ENCODE measurements at places on chromosomes 2 and 18.

GRCh38 chr2:168734199-168734760 lies 68.2 kb upstream of the NOSTRIN start:
- no peak for DNase-seq

- no peak for DNase-seq
Measured at GRCh38 chr2:29420464-29420863, 305.2 kb downstream of the CLIP4 start.

- peak; percentile 94 for DNase-seq
Measured at GRCh38 chr2:217932803-217933616, 69.8 kb downstream of the TNS1 start.

DNA sequence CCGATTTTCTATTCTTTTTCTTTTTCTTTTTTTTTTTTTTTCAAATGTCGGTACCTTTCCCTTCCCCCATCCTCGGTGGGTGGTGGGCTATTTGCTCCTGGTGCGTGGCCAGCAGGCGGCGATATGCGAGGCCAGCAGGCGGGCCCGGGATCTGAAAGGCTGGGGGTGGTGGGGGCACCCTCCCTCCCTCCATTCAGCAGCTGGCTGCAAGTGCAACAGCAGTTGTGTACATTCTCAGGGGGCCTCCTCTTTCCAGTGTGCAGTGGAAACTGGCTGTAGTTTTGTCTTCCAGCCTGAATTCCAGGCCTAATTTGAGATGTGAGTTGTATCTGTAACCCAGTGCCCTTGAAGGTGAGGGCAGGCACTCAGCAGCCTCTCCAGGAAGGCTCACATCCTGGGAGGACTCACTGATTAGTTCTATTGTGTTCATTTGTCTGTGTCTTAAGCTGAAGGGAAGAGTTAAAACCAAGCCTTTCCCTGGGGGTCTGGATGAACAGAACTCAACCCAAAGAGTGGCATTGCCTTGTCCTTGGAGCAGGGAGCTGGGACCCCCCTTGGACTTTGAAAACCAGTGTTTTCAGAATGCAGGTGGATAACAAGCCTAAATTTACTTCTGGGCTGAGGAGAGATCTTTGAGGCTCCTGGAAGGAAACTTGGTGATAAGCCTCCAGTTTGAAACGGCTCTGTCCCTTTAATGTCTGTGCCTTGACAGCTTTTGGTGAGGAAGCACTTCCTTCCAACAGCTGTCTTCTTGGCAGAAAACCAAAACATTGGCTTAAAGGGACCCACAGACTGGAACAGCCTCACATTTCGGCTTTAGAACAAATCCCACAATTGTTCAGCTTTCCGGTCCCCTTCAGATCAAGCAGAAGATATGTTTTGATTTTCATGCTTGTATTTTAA lies 3.3 kb downstream of the MYCN start:
- DNase-seq, result peak; percentile 100

- DNase-seq, result no peak
Measured at GRCh38 chr2:179338681-179339080, 74.0 kb upstream of the SESTD1 start.

- DNase-seq, result no peak
Measured at GRCh38 chr2:219857751-219858150, 230.3 kb downstream of the SLC4A3 start.

- no peak for DNase-seq
Measured at GRCh38 chr2:183926433-183926832, 671.9 kb upstream of the ZNF804A start.

DNA sequence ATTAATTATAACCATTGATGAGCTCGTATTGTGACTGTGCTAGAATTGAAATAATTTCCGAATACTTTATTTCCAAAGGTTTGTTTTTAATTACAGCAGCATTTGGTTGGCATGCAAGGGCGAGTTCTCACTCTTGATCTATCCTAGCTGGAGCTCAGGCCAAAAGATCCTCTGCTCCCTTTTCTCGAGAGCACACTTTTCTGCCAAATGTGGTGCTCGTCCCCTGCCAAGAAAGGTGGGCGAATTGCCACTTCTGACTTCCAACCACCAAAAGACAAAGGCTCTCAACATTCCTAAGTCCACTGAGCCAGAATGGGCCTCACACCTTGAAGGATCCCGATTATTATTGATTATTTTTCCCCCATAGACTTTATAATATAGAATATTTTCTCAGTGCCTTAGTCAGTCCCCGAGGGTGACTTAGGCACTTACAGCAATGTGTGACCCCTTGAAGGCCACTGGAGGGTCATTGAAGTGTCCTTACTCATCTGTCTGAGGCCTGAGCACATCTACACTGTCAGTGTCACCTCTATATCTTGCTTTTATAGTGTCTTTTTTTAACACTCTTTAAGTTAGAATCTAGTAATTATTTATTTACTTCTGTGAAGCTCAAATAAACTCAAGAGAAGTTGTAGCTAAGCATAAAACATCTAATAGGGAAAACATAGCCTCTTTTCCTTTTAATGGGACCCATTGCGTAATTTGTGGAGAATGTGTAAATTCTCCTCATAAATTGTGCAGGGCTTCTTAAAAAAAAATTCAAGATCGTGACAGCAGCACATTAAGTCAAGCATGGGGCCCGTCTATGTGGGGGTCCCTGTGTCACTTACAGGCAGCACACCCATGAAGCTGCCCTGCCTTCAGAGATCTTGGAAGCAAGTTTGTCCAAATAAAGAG lies 98.3 kb downstream of the MEIS1 start:
- no peak for DNase-seq

DNA sequence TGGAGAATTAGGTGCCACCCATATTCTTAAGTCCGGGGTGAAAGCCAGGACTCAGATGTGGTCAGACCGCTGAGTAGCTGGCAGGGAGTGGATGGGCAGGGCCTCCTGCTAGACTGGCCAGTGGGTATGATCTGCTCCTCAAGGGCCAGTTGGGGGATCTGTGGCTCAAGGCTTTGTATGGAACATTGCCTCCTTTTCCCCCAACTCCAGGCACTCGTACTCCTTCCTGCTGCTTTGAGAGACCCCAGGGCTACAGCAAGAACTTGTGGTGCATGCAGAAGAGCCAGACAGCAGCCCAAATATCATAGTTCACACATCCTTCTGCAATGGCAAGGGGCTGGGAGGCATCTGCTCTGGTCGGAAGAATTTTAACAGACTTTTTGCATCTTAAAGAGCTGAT lies 61.7 kb downstream of the PDCL3 start:
- DNase-seq, result no peak

- no peak for DNase-seq
Measured at GRCh38 chr18:29326214-29326613, 1149.3 kb upstream of the CDH2 start.

DNA sequence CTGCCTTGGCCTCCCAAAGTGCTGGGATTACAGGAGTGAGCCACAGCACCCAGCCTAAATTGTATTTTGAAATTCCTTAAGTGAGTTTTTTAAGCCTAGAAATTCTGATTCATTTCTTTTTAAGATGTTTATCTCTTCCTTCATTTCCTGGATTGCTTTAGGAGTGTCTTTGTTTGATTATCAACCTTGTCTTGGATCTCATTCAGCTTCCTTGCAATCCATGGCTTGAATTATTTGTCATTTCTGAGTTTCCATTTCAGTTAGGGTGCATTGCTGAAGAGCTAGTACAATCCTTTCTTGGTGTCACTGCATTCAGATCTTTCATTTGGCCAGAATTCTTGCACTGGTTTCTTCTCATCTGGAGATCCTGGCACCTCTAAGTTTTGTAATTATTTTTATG lies 606.4 kb upstream of the ZNF804A start:
- no peak for DNase-seq

DNA sequence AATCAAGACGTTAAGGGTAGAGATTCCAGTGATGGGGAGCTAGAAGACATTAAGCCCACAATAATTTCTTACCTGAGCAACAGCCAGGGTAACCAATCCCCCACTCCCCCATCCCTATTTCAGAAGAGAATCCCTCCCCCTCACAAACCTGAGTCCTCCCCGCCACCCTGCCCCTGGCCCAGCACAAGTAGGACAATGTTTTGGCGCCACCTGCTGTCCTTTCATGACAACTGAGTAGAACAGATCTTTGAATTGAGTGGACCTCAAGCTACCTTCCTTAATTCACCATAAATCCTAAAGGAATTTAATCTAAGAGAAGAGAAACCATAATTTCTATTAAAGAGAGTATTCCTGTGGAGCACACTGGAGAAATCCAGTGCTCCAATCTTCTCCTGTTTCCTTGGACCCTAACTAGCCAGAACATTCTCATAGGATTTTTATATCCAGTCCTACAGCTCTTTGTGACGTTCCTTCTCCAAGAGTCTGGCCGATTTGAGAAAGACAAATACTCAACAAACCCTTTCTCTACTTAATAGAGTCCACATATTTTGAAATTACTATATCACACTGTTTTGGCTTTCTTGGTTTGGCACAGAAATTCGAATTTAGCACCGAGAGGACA lies 41.1 kb downstream of the NHEJ1 start:
- DNase-seq, result peak; percentile 83

GRCh38 chr2:3672861-3673678 lies 15.1 kb downstream of the ALLC start:
- DNase-seq, result peak; percentile 69

GRCh38 chr2:207805566-207806226 lies 36.0 kb upstream of the FZD5 start:
- DNase-seq, result no peak

DNA sequence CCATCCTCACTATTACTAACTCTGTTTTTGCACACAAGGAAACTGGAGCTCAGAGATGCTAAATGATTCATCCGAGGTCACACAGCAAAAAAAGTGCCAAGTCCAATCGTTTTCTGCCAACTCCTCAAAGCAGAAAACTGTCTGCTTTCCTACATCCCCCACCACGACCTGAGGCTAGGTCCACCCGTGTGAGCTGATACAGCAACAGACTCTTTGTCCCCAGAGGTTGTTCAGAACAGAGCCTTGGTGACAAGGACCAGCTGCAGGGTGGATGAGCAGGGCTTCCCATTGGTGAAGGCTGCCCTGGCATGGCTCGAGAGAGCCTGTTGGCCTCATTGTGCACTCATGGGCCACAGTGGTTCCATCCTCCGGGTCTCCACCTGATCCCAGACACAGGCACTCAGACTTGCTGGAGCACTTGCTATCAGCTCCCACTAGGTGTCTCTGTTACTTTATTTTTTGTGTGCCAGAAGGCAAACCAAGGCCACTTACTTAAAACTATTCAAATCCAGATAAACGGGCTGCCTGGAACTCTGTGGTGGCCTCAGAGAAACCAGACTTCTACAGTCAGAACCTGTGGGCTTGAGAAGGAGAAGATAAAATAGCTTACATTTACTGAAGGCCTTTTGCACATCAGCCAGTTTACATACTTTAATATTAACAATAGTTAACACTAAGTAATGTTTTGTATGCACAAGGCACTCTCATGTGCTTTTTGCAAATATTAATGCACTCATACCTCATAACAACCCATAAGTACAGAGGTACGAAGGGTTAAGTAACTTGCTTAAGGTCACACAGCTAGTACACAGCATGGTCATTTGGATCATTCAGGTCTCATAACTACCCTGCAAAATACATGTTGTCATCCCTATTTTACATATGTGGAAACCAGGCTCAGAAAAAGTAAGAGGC lies 62.9 kb upstream of the CTIF start:
- DNase-seq, result peak; percentile 42

DNA sequence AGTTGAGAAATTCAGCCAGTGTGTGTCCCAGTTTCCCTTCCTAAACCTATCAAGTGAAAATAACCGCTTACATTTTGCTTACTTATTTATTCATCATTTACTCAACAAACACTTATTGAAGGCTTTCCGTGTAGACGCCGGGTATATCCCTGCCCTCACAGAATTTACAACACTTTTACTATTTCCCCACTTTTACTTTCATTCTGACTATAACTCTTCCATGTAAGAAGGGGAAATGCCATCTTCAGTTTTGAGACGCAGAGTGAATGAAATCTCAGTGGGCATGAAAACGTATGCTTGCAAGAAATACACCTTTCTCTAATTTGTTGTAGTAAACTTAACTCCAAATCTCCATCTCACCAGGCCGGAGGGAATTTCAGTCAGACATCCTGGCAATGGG lies 251.0 kb upstream of the CHAC2 start:
- DNase-seq, result no peak

- DNase-seq, result no peak
Measured at GRCh38 chr18:79487183-79487800, 91.6 kb downstream of the NFATC1 start.

DNA sequence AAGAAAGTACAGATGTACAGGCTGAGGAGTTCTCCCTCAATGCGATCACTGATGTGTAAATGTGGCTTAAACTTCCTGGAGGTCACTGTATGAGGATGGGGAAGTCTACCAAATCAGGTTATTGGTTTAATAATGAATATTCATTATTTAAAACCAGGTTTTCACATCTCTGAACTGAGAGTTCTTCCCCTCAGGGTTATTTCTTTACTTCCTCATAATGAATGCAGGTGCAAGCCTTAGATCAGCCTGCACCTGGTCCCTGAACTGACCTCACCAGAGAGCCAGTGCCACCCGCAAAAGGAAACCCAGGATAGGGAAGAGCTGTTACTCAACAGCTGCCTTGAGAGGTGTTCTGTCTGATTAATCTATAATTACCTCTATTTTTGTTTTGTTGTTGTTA lies 369.0 kb downstream of the EPHA4 start:
- no peak for DNase-seq

GRCh38 chr18:11673560-11673959 lies 15.5 kb upstream of the GNAL start:
- no peak for DNase-seq

GRCh38 chr2:118554616-118555015 lies 292.8 kb downstream of the EN1 start:
- DNase-seq, result no peak

DNA sequence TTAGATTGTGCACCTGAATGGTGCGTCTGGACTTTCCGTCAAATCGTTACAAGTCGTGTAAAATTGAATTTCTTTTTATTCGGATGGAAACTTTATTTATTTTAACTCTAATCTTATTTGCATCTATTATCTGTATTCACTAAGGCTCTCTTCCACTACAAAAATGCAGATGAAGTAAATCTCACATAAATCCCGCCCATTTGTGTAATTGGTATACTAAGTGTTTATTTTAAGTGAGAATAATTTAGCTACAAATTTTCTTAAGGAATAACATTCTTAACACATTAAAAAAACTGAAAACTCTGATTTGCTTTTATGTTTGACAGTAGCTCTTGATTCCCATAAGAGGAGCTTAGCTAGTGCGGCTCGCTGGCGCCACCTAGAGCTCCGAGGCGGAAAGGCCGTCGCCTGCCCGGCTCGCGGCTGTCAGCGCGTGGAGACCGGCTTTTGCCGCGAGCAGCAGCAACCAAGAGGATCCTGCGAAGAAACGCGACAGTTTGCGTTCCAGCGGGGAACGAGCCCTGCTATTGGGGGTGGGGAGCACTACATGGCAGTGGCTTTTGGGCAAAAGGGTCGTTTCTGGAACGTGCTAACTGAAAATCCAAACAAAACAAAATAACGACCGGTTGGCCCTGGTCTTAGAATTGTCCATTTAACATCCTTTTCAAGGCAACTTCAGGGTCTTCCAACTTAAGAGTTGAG lies 6.7 kb downstream of the SP9 start:
- peak; percentile 73 for DNase-seq

GRCh38 chr18:35610089-35610488 lies 28.5 kb downstream of the GALNT1 start:
- no peak for DNase-seq

DNA sequence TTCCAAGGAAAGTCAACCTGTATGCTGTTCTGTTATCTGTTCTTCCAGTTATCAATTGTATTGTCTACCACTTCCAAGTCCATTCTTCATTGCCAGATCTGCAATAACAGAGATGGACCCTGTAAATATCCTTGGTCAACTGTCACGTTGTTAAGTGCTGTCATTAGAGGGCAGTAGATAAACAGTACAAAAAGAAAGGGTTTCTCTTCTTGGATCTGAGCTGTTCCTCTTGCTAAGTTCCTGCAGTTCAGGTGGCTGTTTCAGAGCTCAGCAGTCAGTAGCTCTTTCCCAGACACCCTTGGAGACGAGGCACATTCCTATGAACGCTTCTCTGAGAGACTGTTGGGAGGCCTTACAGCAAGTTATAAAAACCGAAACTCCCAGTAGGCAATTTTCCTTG lies 957.1 kb upstream of the CHAC2 start:
- no peak for DNase-seq

All from BE2C (cell line).